ENCODE measurements at places on chromosomes 13 and 19. TPM values are rescaled to one million over a fixed set of nuclear protein-coding genes. Genes with fewer than 3 reads are reported as not detected.

GRCh38 chr19:8500158-8500557 lies 2.3 kb downstream of the PRAM1 start:
- no peaks in the 10 kb centered on the region for H3K36me3 ChIP-seq
- no peak for DNase-seq
- no peak overlapping the region for H3K27ac ChIP-seq
- H3K4me1 ChIP-seq = peaks cover 11% of the 10 kb centered on the region

GRCh38 chr19:49564616-49565045 lies 15.7 kb downstream of the NOSIP start:
- no peaks in the 10 kb centered on the region for H3K27me3 ChIP-seq
- no peak overlapping the region for H3K4me3 ChIP-seq
- peaks cover 2% of the 10 kb centered on the region for H3K36me3 ChIP-seq
- H3K4me1 ChIP-seq = peaks cover 16% of the 10 kb centered on the region

GRCh38 chr19:34345947-34346351 lies 19.0 kb upstream of the GPI start:
- H3K4me3 ChIP-seq = no peak overlapping the region
- H3K36me3 ChIP-seq = peaks cover 33% of the 10 kb centered on the region
- peaks cover 3% of the 10 kb centered on the region for H3K4me1 ChIP-seq
- DNase-seq = peak; percentile 89
- H3K27me3 ChIP-seq = no peaks in the 10 kb centered on the region
- no peak overlapping the region for H3K27ac ChIP-seq

- no peak overlapping the region for H3K4me3 ChIP-seq
- no peak overlapping the region for H3K27ac ChIP-seq
- no peak for DNase-seq
- no peaks in the 10 kb centered on the region for H3K27me3 ChIP-seq
Measured at GRCh38 chr13:39749528-39749927, 94.1 kb downstream of the COG6 start.

DNA sequence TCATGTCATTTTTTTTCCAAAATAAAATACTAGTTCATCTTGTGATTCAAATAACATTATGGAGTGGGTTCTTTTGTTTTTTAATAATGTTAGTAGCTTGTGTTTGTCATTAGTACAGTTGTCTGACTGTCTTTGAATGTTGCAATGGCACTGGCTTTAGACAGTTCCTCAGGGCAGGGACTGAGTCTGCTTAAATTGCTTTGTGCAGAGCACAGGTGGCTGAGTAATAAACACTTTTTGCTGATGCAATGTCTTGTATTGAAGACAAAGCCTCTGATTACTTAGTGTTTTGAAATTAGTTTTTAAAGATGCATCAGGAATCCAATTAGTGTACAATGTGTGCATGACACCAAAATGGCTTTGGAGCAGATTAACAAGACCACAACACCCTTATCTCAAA lies 88.7 kb upstream of the PCDH9 start:
- no peak for DNase-seq
- H3K27me3 ChIP-seq = no peaks in the 10 kb centered on the region
- H3K27ac ChIP-seq = no peak overlapping the region
- no peaks in the 10 kb centered on the region for H3K4me1 ChIP-seq
- no peaks in the 10 kb centered on the region for H3K36me3 ChIP-seq

Gene MUC16
- total RNA-seq = not detected

- no peak for DNase-seq
- H3K4me1 ChIP-seq = peaks cover 13% of the 10 kb centered on the region
- H3K27ac ChIP-seq = no peak overlapping the region
- H3K27me3 ChIP-seq = no peaks in the 10 kb centered on the region
- no peak overlapping the region for H3K4me3 ChIP-seq
Measured at GRCh38 chr19:49588365-49589122, 2.4 kb upstream of the PRR12 start.

DNA sequence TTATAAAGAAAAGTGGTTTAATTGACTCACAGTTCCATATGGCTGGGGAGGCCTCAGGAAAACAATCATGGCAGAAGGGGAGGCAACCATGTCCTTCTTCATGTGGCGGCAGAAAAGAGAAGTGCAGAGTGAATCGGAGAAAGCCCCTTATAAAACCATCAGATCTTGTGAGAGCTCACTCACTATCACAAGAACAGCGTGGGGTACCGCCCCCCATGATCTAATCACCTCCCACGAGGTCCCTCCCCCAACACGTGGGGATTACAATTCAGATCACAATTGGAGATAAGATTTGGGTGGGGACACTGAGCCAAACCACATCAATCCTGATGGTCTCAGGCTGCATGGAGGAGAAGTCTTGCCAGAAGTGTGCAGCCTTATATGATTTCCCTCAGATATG lies 26.0 kb downstream of the TM9SF2 start:
- H3K4me3 ChIP-seq = no peak overlapping the region
- no peaks in the 10 kb centered on the region for H3K4me1 ChIP-seq
- no peak for DNase-seq
- H3K27ac ChIP-seq = no peak overlapping the region
- peaks cover 35% of the 10 kb centered on the region for H3K36me3 ChIP-seq

GRCh38 chr19:58084596-58085347 lies 13.3 kb downstream of the ZSCAN18 start:
- no peak overlapping the region for H3K4me3 ChIP-seq
- no peaks in the 10 kb centered on the region for H3K27me3 ChIP-seq
- peaks cover 39% of the 10 kb centered on the region for H3K36me3 ChIP-seq
- H3K4me1 ChIP-seq = no peaks in the 10 kb centered on the region
- no peak for DNase-seq
- H3K27ac ChIP-seq = no peak overlapping the region

Gene ARRDC5
- not detected for total RNA-seq

Gene EFNB2
- 50.0 TPM for total RNA-seq

Gene ELANE
- 1.1 TPM for total RNA-seq

Gene INSL3
- not detected for total RNA-seq

GRCh38 chr13:40508127-40508526 lies 158.3 kb downstream of the FOXO1 start:
- peaks cover 42% of the 10 kb centered on the region for H3K4me1 ChIP-seq
- peak overlapping the region; percentile 97 for H3K27ac ChIP-seq
- no peak overlapping the region for H3K4me3 ChIP-seq
- no peak for DNase-seq
- no peaks in the 10 kb centered on the region for H3K36me3 ChIP-seq

DNA sequence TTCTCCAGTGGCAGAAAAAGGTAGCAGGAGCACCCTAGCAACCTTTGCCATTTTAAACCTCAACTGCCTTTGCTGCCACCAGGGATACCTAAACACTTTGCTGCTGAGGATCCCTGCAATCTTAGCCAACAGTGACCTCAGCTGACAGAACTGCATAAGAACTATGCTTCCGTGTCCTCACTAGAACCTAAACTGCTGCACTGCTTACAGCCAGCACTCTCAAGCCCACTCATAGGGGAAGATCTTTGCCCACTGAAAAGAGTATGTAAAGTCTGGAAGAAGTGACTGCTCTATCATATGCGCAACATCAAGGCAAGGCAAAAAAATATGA lies 270.0 kb upstream of the PCDH20 start:
- no peaks in the 10 kb centered on the region for H3K4me1 ChIP-seq
- DNase-seq = no peak
- no peaks in the 10 kb centered on the region for H3K27me3 ChIP-seq
- no peak overlapping the region for H3K4me3 ChIP-seq
- H3K36me3 ChIP-seq = no peaks in the 10 kb centered on the region
- no peak overlapping the region for H3K27ac ChIP-seq

DNA sequence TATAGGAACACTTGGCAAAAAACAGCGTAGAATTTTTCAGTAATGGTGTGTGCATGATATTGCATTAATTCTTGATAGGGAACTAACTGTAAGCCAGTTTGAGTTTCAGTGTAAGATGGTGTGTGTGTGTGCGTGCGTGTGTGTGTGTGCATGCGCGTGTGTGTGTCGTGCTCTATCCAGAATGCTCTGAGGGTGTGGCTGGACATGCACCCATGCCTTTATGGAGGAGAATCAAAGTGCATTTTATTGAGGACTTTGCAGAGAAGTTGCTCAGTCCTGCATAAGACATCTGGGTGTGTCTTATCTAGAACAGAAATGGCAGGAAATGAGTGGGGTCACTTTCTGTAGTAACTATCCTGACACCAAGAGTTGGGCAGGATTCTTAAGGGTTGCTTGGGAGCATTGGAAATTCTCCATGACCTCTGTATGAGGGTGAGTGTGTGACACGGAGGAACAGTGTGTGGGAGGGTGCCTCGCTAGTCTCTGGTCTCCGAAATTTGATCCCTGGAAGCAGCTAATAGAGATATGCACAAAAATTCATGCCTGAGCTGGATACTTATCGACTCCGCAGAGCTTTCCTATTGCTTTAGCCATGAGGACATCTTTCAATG lies 252.2 kb downstream of the TSHZ3 start:
- H3K4me1 ChIP-seq = peaks cover 3% of the 10 kb centered on the region
- H3K27ac ChIP-seq = no peak overlapping the region
- H3K27me3 ChIP-seq = no peaks in the 10 kb centered on the region
- H3K36me3 ChIP-seq = no peaks in the 10 kb centered on the region

- H3K4me1 ChIP-seq = no peaks in the 10 kb centered on the region
- H3K36me3 ChIP-seq = no peaks in the 10 kb centered on the region
- no peak overlapping the region for H3K4me3 ChIP-seq
- H3K27ac ChIP-seq = no peak overlapping the region
- H3K27me3 ChIP-seq = no peaks in the 10 kb centered on the region
- DNase-seq = no peak
Measured at GRCh38 chr19:50749490-50749889, 20.8 kb upstream of the GPR32 start.

Gene DNAAF3
- total RNA-seq = 1.5 TPM

Gene IRS2
- total RNA-seq = 52.3 TPM

Gene FCGBP
- total RNA-seq = 0.21 TPM

Gene SIGLEC12
- total RNA-seq = not detected

DNA sequence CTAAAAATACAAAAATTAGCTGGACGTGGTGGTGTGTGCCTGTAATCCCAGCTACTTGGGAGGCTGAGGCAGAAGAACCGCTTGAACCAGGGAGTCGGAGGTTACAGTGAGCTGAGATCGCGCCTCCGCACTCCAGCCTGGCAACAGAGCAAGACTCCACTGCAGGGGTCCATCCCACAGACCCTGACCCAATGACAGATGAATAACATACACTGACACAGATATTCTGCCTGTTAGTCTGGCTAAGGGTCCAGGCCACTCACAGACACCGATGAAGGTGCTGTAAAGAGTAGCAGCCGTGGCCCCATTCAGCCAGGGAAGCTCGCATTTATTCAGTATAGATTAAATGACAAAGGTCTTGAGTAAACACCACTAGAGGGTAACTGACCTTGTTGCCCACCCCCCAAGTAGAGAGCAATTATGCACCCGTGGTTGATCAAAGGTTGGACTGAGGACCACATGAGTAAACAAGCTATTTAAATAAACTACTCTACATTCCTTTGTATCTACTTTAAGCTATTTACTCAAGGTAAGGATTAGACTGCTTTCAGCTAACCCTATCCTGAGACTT lies 8.5 kb upstream of the CRYL1 start:
- no peaks in the 10 kb centered on the region for H3K4me1 ChIP-seq
- H3K36me3 ChIP-seq = no peaks in the 10 kb centered on the region
- no peak overlapping the region for H3K27ac ChIP-seq
- H3K27me3 ChIP-seq = no peaks in the 10 kb centered on the region
- no peak overlapping the region for H3K4me3 ChIP-seq
- no peak for DNase-seq

Gene GPR18
- not detected for total RNA-seq

DNA sequence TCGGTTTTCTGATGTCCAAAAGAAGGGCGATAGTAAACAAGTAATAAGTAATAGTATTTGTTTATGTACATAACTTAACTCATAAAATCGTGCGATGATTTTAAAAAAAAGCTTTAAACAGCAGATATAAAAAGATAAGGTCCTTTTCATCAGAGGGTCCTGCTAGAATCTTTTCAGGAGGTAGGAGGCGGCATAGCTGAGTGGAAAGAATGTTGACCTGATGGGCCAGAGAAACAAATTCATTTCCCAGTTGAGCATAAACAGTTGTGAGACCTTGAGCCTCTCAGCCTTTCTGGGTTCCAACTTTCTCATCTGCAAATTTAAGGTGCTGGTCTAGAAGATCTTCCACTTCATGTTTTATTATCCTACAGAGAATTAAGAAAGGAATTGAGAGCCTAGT lies 173.5 kb downstream of the LACC1 start:
- peak overlapping the region; percentile 92 for H3K27ac ChIP-seq
- H3K4me3 ChIP-seq = no peak overlapping the region
- H3K36me3 ChIP-seq = no peaks in the 10 kb centered on the region
- no peak for DNase-seq

DNA sequence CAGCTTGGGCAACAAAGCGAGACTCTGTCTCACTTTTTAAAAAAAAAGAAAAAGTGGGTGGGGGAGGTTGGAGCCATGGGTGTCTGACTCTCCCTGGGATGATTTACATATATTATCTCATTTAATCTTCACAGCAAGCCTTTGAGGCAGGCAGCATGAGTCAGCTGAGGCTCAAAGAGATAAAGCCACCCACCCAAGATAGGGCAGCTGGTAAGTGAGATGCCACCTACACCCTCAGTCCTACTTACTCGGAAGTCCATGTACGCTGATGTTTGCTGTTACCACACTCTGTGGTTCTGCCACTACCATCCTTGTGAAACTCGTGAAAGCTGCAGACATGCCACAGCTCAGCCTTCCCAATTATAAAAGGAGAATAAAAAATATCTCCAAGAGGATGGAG lies 142.0 kb upstream of the TSHZ3 start:
- H3K4me3 ChIP-seq = no peak overlapping the region
- H3K36me3 ChIP-seq = no peaks in the 10 kb centered on the region
- peak; percentile 15 for DNase-seq

DNA sequence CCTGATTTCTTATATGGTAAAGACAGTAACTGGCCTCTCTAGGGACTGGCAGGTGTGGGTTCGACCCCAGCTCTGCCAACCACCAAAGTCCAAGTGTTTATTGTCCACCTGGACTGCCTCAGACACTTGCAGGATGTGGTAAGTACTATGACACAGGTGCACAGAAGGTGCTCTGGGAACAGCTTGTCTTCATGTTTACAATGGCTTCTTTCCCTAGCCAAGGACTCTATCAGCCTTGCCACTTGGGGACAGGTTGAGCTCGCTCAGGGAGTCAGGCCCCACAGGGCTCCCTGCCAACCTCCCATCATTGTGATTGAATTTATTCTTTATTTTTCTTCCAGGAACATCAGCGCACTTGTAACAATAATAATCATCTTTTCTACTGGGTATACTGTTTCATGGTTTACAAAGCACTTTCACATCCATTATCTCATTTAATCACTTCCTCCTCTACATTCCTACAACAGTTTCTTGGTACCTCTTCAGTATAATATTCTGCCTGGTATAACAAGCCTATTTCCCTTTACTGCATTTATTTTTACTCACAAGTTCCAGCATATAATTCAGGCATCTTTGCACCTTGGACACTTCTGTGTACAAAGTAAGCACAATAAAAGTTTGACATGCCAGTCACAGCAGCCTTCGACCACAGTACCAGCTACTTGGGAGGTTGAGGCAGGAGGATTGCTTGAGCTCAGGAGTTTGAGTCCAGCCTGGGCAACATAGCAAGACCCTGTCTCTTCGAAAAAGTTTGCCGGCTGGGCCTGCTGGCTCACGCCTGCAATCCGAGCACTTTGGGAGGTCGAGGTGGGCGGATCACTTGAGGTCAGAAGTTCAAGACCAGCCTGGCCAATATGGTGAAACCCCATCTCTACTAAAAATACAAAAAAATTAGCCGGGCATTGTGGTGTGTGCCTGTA lies 24.2 kb upstream of the GATAD2A start:
- no peak overlapping the region for H3K4me3 ChIP-seq
- H3K36me3 ChIP-seq = no peaks in the 10 kb centered on the region
- H3K4me1 ChIP-seq = peaks cover 13% of the 10 kb centered on the region
- H3K27me3 ChIP-seq = no peaks in the 10 kb centered on the region

Gene IFT88
- 13.7 TPM for total RNA-seq

- no peaks in the 10 kb centered on the region for H3K27me3 ChIP-seq
- H3K4me1 ChIP-seq = peaks cover 13% of the 10 kb centered on the region
- DNase-seq = peak; percentile 92
Measured at GRCh38 chr19:49361438-49362047, 673 bp downstream of the TEAD2 start.

All from osteocyte (in vitro differentiated cells).